Stimulated activated CD8-positive, alpha-beta memory T cell treated with anti-CD3 and anti-CD28 coated beads, Interleukin-4, amount 100 ng/mL, for 4 hours (primary cell): ENCODE measurements at places on chromosomes 12 and 14.

DNA sequence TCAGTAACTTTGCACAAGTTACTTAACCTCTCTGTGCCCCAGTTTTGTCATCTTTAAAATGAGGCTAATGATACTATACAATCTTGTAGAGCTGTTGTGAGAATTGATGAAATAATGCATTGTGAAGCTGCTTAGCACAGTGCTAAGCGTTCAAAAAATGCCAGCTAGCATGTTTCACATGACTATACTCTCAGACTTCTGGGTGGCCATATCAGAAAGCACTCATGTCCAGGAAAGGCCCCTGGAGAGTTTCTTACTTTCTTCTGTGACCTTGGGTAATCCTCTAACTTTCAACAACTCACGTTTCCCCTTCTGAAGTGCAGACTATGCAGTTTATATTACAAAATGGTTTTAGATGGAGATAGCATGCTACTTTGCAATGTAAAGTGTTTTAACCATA, 68.1 kb downstream of the TPH2 start:
- no peak for DNase-seq

GRCh38 chr14:33833706-33834465, 117.0 kb downstream of the EGLN3 start:
- DNase-seq, result no peak

DNA sequence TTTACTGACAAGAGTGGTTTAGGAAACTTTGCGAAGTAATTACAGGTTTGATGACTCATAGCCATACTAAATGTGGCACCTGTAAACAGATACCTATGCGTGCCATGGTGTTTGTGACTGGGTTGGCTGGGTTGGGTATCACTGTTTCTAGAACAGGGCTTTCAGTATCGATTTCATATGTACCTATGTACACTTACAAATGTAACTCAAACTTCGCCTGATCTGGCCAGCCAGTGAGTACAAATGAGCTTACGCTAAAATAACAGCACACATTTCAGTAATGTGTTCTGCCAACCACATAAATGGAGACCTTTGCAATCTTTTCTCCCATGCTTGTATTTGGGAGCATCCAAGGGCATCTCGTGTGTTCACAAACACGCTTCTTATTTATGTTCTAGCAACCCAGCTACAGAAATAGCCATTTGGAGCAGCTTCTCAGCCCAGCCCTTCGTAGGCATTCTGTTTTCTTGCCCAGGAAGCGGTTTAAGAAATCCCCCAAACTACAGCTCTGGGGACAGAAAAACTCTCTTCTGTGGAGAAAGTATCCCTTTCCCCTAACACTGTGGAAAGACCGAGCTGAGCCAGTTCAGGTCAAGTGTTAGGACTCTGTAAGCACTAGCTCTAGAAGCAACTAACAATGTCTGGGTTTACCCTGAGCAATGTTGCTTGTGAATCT, 42.3 kb upstream of the MDM1 start:
- no peak for DNase-seq

DNA sequence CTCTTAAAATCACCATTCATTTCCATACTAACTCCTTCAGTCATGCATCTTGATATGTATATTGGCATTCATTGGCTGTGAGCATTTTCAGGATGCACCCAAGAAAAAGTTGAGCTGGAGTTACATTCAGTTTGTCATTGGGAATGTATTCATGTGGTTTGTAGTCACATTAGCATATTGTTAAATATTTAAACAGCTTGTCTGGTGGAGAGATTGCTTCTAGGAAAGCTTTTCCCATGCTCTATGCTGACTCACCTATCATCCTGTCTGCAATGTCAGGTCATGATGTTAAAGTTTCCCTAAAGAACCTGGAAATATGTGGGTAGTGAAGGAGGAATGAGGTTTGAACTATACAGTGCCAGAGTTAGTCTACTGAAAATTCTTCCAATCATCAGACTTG, 583.6 kb downstream of the GALC start:
- no peak for DNase-seq
